ENCODE measurements at places on chromosomes 11 and 22.

- no peak for DNase-seq
These were observed at the start of gene CCDC88B for GRCh38 chr11:64339754-64340408. CCDC88B (plus strand) TSS chr11:64340204; CDS start chr11:64340267, 63 bp downstream.

- DNase-seq, result no peak
These were observed 17.3 kb downstream of the MIF start for GRCh38 chr22:23911318-23911980.

GRCh38 chr11:69239641-69240040, 54.3 kb upstream of the MYEOV start:
- no peak for DNase-seq

DNA sequence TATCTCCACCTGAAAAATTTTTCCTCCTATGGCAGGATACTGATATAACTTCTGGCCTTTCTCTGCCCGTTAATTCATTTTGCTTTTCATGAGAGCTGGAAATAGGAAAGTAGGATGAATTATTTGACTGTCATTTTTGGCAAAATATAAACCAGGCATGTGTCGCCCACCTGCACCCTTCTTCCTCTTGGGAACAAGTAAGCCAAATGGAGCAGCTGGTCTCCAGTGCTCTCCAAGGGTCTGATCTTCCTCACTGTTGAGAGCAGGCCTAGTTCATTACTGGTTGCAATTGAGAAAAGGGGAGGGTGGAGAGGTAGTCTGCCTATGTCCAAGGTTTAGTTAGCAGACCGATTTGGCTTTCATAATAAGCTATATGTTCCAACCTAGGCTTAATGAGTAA, 582.2 kb downstream of the DLG2 start:
- no peak for DNase-seq

DNA sequence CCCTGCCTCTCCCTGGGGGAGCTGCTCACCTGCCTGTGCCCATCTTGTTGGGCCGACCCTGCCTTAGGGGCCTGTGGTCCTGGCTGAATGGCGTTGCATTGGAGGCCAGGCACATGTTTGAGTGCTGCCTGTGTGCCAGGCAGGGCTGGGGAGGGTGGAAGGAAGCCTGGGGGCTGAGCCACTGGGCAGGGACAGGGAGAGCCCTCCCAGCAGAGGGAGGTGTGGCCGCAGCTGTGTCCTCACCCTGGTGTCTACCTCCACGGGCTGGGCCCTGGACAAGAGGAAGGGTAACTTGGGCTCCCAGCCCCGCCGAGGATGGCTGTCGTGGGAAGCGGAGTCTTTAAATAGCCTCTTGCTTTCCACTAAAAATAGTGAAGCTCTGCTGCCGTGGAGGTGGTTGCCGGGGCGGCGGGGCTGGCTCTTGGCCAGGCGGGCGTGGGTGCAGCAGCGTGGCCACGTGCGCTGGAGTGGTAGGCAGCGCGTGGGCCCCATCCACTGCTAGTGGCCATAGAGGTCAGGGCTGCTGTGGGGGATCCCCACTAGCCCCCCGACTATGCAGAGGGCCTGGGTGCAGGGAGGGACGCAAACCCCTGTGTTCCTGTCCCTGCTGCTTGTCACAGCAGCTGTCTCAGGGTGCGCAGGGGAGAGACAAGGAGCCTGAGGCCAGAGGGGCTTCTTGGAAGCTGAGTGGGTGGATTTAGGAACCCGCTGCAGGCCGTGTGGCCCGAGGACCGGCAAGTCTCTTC, 6.2 kb downstream of the ZDHHC8 start:
- no peak for DNase-seq
